ENCODE measurements at places on chromosomes 12 and 14.

GRCh38 chr12:43501703-43502102, 50.3 kb downstream of the ADAMTS20 start:
- DNase-seq, result no peak

DNA sequence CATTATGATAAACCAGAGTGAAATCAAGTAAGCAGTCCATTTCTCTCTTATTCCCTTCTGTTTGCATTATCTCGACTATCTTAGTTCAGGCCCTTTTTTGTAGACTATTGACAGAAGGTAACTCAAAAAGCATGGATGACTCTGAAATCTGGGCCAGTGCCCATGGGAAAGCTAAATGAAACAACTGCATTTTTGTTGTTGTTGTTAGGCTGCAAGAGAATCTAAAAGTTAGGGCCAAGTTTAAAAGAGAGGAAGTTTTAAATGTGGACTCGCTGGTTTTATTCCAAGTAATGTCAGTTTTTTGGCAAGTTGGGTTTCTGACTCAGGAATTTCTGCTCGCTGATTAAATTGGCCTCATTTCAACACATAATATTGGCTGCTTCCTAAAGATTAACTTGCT, 201.1 kb downstream of the PIK3C2G start:
- DNase-seq, result no peak

GRCh38 chr12:113083863-113084435, 27.4 kb downstream of the DTX1 start:
- no peak for DNase-seq

DNA sequence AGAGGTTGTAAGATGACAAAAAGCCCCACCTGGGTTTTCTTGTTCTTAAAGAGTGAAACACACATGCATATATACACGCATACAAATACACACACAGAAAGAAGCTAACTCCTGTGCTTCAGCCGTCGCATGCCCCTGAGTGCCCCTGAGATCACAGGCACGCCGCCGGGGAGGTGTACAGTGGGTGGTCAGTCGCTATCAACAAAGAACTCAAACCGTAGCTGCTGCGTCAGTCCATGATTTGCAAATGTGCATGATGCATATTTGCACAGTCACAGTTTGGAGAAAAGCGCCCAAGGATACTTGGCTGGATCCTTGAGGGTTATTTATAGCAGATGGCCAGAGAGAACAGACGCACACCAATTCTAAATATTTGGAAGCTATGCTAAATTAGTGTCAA, 206.9 kb downstream of the TMEM132D start:
- no peak for DNase-seq

GRCh38 chr12:104567832-104568486, 111.2 kb downstream of the CHST11 start:
- DNase-seq, result peak; percentile 21

- no peak for DNase-seq
These were observed 98.9 kb upstream of the PLEKHG7 start for GRCh38 chr12:92603741-92604432.

- DNase-seq, result no peak
These were observed 47.0 kb downstream of the TMEM132C start for GRCh38 chr12:128313931-128314330.

DNA sequence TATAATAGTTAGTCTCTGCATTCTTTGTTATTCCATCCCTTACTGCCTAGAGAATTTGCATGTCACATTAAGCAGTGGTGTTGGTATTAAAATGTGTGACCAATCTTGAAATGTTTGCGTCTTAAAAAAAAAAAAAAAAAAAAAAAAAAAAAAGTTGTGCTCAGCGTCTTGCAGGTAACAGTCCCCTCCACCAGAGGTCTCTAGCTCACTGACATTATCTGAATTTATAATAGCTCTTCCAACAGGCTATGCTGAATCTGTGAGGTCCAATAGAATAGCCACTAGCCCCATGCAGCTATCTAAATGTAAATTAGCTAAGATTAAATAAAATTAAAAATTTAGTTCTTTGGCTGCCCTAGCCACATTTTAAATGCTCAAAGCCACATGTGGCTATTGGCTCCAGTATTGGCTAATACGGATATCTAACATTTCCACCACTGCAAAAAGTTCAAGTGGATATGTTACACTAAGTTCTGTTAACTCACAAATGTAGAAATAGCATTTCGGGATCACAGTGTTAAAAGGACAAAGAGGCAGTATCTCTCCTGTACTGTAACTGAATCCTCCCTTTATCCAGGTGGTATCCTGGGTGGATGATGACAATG, 28.7 kb downstream of the NKX2-8 start:
- peak; percentile 25 for DNase-seq

DNA sequence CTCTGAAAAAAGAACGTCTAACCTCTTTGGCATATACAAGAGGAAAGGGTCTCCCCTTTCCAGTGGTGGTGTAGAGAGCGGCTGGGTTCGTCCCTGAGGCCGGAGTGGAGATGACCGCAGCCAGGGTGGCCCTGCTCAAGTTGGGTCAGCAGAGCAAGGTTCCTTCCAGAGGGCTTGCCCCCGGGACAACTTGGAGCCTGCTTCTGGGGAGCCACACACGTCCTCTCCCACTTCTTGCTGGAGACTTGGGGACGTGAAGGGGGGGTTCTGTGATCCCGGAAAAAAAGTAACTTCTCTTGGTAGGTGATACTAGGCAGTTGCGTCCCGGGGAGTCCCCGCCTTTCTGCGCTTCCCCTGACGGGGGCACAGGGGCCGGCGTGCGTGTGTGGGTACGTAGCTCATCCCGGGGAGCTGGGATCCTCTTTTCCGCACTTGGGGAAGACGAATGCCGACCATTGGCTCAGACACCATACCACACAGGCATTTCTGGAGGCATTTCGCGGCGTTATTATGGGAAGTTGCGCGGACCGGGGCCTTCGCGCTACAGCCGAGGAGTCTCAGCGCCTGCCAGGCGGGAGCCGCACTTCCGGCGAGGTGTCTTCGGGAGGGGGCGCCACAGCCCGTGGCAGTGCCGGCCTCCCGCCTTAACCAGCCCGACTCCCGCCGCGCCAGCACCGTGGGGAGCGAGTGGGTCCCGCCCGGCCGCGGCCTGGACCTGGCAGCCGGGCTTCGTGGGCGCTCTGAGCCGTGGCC, 14.8 kb upstream of the PAX9 start:
- DNase-seq, result no peak

DNA sequence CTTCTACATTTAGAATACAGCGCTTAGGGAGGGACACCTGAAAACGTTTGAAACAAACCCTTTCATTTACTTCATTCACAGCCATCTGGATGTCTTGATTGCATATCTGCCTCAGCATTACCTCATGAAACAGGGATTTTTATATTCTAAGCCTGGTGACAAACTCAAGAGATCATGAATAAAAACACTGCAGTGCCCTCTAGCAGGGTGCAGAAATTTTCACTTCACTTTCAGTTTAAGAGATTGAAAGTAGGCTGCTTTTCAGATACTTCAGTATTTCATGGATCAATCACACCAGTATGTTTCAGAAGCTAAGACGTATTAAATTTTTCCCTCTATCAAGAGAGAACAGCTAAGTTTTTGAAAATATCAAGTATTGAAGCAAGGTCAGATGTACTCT, 467.8 kb downstream of the MDGA2 start:
- DNase-seq, result no peak

DNA sequence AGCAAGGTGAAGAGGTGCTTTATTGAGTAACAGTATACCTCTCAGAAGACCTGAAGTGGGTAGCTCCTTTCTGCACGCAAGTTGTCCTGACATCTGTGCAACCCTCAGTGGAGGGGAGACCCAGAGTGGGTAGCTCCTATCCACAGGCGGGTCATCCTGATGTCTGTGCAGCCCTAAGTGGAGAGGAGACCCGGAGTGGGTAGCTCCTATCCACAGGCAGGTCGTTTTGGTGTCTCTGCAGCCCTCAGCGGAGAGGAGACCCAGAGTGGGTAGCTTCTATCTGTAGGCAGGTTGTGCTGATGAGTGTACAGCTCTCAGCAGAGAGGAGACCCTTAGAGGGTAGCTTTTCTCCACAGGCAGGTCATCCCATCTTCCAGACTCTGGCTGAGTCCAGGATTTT, 45.1 kb upstream of the PRPF39 start:
- DNase-seq, result no peak

DNA sequence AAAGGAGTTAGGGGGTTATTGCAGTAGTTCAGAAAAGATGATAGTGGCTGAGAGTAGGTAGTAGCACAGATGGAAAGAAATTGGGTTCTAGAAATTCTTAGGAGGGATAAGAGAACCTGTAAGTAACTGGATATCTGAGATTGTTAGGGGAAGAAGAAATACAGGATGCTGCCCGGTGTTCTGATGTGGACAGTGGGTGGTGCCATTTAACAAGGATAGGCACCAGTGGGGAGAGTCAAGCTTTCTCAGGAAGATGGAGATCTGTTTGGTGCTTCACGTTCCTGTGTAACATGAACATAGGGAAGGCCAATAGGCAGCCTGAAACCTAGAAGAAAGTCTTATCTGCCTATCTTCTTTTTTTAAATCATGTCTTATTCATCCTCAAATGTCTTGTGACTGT, 245.9 kb downstream of the NPAS3 start:
- DNase-seq, result no peak

DNA sequence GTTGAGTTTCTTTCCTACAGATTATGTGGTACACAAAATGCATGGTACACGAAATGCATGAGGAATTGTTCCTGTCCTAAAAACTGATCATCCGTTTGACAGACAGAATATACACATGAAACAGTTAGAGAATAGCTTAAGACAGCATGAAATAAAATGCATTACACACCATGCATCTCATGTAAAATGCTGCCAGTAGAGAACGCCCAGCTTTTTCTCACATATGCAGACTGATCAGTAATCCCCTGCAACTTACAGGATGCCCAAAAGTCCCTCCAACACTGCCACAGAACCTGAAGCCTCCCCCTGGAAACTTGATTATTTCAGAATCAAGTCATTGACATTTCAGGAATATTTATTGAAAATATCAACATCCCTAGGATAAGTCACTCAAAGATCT, 24.0 kb downstream of the IFNG start:
- DNase-seq, result no peak

- DNase-seq, result no peak
These were observed 13.2 kb downstream of the EIF2S1 start for GRCh38 chr14:67373347-67373746.

GRCh38 chr12:7142809-7143465, 12.8 kb downstream of the CLSTN3 start:
- no peak for DNase-seq

DNA sequence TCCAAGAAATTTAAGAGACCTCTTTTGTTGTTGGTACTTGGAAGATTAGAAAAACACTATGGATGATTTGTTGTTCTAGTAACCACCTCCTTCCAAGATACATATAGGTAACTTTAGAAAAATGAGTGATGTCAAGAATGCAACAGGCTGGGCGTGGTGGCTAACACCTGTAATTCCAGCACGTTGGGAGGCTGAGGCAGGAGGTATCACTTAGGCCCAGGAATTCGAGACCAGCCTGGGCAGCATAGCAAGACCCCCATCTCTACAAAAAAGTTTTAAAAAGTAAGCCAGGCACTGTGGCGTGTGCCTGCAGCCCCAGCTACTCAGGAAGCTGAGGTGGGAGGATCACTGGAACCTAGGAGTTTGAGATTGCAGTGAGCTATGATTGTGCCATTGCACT, 97.8 kb downstream of the PCNX1 start:
- no peak for DNase-seq

DNA sequence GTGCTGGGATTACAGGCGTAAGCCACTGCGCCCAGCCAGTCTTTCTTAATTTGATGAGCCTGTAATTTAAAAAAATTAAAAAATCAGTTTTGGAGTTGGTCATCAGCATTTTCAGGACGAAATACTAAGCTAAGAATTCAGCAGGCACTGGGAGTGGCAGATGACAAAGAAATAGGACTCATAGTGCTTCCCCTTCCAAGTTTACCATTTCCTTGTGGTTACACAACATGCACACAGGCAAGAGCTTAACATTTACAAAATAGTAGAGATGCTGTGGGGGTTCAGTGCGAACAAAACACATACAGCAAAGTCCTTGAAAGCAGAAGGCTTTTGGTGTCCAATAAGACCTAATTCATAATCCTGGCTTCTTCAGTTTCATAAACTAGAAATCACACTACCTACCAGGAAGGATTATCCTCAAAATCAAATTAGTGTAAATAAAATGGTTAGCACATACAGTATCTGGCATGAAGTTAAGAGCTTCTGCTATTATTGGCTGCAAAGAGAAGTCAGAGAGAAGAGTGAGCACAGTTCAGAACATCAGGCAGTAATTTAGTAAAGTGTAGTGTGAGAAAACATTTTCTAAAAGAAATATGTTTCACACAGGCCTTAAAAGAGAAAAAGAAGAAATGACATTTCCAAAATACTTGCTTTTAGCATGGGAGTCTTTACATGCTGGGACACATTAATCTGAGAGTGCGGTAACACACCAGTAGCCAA, 22.2 kb upstream of the KIF21A start:
- DNase-seq, result no peak

GRCh38 chr12:2076196-2076570, 23.4 kb downstream of the CACNA1C start:
- DNase-seq, result no peak

- DNase-seq, result no peak
These were observed 78.6 kb downstream of the SLC15A5 start for GRCh38 chr12:16198884-16199283.

- DNase-seq, result no peak
These were observed 70.5 kb downstream of the TRIM9 start for GRCh38 chr14:51024377-51024776.

- DNase-seq, result no peak
These were observed 86.9 kb downstream of the ANO6 start for GRCh38 chr12:45302621-45303369.

DNA sequence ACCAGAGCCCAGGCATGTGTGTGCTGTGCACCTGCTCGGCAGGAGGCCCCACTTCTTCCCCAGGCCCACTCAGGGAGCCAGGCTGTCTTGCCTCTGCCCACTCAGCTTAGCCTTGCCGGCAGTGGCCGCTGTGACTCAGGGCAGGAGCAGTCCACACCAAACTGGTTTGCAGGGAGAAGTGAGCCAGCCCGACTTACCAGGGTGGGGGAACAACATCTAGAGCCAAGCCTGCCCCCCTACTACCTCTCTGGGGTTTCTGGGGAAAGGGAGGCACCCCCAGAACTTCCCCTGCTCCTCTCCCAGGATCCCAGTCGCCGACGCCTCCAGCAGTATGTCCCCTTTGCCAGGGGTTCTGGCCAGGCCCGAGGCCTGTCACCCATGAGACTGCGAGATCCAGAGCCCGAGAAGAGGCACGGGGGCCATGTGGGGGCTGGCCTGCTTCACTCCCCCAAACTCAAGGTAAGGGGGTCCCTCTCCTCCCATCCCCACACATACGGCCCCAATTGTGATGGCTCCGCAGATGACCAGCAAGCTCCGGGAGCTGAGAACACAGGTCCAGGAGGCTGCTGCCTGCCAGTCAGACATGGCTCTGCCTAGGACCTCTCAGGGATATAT, 3.0 kb downstream of the PLEKHG6 start:
- no peak for DNase-seq

GRCh38 chr14:61678975-61679374, 16.3 kb upstream of the HIF1A start:
- no peak for DNase-seq

All from G401 (cell line).